Urinary bladder (tissue), 4 donors: ENCODE measurements at places on chromosomes 7 and 10. TPM values are rescaled to one million over a fixed set of nuclear protein-coding genes. Genes with fewer than 3 reads are reported as not detected.

The CH25H gene
- total RNA-seq, result 1.1 TPM

GRCh38 chr7:43585562-43585961 is 2.7 kb downstream of the STK17A start:
- DNase-seq, result no peak

DNA sequence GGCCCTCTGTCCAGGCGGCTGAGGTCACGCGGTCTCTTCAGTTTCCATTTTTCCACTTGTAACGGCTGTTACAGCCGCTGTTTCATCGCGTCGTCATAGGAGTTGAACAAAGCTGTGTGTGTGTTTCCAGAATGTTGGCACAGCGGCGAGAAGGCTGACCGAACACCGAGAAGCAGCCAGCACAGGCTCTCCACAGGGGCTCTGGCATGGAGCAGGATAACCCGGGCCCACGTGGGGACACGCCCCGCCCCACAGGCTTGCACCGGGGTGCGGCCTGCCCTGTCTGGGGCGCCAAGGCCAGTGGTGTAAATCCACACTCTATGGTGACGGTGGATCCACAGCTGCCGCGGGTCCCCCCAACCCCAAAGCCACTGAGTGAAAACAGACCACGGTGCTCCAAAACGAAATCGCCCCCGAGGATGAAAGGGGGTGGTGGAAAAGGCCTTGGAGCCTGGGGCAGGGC is 448.2 kb downstream of the DNAJB6 start:
- DNase-seq, result no peak

- no peak for DNase-seq
Measured at GRCh38 chr7:32890010-32890792, 1.4 kb downstream of the KBTBD2 start.

DNA sequence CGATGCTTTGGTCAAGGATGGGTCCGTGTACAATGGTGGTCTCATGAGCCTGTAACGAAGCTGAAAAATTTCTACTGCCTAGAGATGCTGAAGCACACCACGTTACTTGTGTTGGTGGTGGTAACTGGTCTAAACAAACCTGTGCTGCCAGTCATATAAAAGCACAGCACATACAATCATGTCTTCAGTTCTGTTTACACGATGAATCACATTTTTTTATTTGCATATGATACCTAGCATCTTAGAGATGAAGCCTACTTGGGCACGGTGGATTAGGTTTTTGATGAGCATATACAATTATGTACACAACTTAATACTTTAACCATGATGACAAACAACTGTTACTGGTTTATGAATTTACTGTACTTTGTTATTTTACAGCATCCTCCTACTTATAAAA is 201.0 kb downstream of the ZMYND11 start:
- DNase-seq, result no peak

DNA sequence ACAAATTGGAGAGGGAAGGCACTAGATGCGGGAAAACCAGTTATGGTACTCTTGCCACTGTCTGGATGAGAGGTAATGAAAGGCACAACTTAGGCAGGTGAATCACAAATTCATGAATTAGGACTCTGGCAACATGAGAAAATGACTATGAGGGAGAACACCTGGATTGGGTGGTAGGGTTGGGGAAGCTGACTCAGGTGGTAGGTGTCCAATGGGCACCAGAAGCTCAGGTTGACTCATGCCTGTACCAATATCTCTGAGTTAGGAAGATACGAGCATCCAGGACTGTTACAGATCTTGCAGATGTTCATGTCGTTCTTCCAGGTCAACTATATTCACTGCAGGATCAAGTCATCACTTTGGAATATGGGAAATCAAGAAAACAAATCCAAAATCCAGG is 56.7 kb downstream of the NPY start:
- DNase-seq, result no peak

DNA sequence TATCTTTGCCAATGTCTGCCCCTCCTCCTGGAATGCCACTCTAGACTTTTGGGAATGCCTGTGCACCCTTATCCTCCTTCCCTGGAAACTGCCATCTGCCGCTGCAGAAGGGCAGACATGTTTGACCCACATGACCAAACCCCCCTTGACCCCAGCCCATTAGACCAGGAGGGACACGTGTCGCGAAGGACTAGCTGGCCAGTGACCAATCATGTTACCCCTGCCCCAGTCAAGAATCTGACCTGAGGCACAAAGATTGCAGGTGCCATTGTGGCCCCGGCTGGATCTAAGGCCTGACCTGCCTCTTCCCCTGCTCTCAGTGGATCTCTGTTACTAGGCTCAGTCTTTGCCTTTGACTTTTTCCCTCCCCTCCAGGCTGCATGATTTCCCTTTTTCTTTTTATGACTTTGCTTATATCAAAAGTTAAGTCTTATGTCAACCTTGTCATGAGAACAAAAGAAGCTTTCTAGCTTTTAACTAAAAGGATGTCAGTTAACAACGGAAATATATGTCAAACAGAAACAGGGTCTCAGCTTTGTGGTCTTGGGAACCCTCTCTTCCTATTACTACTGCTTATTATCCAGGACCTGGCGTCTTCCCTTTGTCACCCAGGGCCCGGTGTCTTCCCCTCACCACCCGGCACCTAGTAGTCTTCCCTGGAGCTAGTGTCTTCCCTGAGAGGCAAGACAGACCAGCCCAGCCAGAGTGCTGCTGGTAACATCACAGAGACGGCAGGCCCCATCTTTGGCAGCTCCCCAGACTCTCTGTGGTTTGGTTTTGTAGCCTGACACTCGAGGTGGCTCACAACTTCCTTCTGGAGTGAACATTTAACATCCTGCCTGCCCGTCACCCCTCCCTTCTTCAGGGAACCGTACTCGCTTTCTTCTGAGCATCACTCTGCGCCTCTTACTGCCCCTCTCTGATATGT is 24.4 kb upstream of the PPIF start:
- DNase-seq, result no peak

GRCh38 chr10:96998329-96998888 is 166.3 kb downstream of the LCOR start:
- DNase-seq, result no peak

- DNase-seq, result no peak
Measured at GRCh38 chr7:99244939-99245338, 27.7 kb upstream of the MYH16 start.

GRCh38 chr7:156680281-156680680 is 39.7 kb downstream of the RNF32 start:
- no peak for DNase-seq
